Colonic mucosa (tissue), 4 donors: ENCODE measurements at places on chromosomes 2 and 18. TPM values are rescaled to one million over a fixed set of nuclear protein-coding genes. Genes with fewer than 3 reads are reported as not detected.

C2orf69 gene
- 18.1 TPM for total RNA-seq

GRCh38 chr2:217249121-217250012 is 389.5 kb upstream of the TNP1 start:
- no peak for DNase-seq

IL1B gene
- total RNA-seq: 1.6 TPM

GRCh38 chr2:68237976-68238580 is 14.3 kb downstream of the PPP3R1 start:
- DNase-seq: no peak

CASP10 gene
- total RNA-seq: 28.0 TPM

GRCh38 chr2:56077359-56077915 is 106.4 kb upstream of the CCDC85A start:
- peak; percentile 19 for DNase-seq

TLX2 gene
- 0.40 TPM for total RNA-seq

UGT1A6 gene
- total RNA-seq: 5.5 TPM

DNA sequence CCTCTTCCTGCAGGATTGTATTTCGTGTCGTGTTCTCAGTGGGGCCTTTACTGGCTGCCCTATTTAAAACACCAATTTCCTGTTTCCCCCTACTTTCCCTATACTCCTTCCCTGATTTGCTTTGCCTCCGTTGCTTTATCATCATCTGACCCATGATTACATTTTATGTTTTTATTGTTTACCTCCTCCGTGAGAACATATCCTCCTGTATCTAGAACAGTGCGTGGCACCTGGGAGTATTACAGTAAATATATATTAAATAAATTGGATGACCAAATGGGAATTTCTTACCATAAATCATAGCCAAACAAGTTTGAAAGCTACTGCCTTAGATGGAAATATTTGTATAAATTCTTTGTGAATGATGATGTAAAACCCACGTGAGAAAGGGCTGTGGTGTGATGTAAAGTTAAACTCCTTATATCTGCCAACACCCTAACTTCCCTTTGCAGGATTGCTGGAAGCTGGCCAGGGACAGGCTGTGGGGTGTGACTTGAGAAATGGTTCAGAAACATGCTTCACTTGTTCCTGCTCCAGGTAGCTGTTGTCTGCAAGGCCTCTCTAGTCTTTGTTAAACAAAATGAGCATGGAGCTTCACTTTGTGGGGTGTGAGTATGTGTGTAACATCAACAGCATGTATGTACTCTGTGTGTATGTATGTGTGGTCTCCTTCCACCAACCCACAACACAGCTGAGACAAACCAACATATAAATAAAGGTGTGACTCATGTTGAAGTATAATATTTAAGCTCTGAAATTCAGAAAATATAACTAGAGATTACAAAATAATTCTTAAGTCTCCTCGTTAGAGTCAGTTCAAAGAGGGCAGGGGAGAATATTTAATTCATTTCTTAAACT is 40.3 kb downstream of the LHCGR start:
- DNase-seq: peak; percentile 91

- DNase-seq: no peak
Observed at GRCh38 chr2:86697551-86698104, 22.5 kb upstream of the RMND5A start.

GRCh38 chr18:54742659-54743604 is 85.3 kb upstream of the RAB27B start:
- peak; percentile 41 for DNase-seq

ZNF892 gene
- 2.2 TPM for total RNA-seq

DNA sequence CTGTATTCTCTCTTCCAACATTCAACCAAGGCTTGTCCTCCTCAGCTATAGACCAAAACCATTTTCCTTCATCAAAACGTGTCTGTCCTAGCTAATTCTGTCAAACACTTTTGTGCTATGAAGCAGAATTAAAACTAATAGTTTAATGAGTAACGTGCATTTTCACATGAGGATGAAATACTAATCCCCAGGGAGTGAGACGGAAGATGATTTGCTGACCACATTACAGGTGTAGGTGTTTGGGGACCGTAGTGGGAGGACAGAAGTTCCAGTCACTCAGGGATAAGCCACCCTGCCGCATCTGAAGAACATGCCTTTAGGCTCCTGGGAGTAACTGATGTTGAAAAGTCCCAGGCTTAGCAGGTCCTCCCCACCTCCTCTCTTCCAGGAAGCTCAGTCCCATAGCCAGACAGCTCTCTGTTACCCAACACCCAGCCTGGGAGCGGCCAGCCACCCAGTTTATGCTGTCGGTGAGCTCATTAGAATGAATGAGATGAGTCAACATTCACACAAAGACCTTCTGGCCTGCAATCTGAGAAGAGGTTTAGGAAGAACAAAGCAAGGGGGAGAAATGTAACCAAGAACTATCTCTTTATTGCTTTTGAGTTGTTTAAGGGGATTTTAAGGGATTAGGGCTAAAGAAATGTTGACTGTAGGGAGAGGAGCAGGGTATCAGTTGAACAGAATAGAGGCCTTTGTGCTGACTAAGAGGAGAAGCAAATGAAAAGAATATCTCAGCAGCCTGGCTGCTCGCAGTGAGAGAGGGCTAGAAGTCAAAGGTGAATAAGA is 122.5 kb downstream of the FOXI3 start:
- no peak for DNase-seq

REG3G gene
- total RNA-seq: 1.1 TPM

GRCh38 chr2:37317746-37318145 is 6.9 kb downstream of the PRKD3 start:
- no peak for DNase-seq

DNA sequence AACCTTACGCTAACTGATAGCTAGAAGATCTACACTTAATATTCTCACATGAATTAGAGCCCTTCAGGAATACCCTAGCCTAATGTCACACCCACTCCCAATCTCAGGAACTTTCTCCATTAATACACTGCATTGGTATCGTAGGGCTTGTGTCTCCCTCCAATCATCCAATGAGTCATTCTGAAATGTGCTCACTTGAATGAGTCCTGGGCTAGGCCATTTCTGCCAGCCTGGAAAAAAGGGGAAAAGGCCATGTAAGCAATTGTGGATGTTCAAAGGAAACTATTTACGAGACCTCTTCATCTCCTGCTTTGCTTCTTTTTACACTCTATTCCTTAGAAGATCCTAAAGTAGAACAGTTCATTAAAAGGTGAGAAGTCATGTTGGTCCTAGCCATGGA is 18.8 kb downstream of the ZEB2 start:
- no peak for DNase-seq

- DNase-seq: no peak
Observed at GRCh38 chr2:21633466-21633865, 509.7 kb downstream of the TDRD15 start.

TMEM178A gene
- total RNA-seq: 0.49 TPM

- no peak for DNase-seq
Observed at GRCh38 chr2:204373942-204374341, 171.3 kb upstream of the PARD3B start.

DNA sequence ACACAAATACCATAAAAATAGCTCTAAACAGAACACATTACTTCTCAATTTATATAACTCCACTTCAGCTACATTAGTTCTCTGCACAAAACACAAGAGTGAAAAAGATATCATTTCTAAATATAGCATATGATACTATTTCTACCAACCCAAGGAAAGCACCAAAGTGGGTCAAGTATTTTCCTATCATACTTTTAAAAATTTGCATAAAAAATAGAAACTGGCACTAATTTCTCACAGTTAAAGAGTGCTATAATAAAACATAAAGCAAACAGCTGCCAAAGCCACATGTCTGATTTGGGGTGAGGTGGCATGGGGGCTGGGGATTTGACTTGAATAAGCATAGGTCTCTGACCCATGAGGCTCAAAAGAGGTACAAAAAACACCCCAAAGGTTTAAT is 61.5 kb downstream of the BARD1 start:
- no peak for DNase-seq

NT5C1B gene
- total RNA-seq: not detected

FBLN7 gene
- total RNA-seq: 0.66 TPM

DNA sequence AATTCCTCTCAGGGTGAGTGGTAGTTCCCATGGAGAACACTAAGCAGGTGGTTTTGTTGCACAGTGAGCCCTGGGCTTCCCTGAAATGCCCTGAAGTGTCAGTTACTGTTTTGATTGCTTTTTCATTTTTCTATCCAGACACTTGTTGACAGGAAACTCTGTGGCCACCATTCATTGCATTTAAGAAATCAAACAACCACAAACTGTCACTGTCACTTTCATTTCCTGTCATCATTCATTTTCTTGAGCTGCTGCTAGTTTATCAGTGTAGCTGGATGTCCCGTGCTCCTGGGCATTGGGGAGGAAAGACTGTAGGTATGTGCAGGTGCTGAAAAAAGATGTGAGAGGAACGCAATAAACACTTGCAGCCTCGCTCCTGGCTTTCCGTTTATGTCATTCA is 891.6 kb upstream of the ZEB2 start:
- DNase-seq: no peak

- no peak for DNase-seq
Observed at GRCh38 chr2:3927031-3927430, 223.7 kb downstream of the DCDC2C start.

DNA sequence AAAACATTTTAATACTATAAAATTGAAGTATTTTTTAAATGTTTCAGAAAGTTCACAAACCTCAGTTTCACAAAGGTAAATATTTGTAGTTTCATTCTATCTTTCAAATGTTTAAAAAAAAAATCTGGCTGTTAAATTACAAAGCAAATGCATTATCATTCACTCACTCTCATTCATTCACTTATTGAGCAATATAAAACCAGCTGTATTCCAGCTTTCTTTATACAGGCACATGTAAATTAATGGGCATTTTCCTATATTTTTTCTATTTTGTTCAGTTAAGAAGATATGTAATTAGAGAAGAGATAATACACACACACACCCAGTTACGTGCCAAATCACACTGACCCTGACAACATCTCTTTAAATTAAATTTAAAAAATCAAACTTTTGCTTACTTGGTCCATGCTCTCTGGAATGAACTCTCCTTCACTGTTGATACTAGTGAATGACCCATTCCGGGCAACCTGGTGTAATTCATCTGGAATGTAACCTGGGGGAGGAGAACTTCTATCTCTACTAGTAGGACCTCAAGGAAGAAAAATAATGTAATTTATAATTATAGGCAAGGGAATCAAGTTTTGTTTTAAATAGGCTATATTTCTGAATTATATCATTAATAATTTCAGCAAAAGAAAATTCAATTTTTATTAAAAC is 32.5 kb upstream of the ERCC3 start:
- no peak for DNase-seq

DNA sequence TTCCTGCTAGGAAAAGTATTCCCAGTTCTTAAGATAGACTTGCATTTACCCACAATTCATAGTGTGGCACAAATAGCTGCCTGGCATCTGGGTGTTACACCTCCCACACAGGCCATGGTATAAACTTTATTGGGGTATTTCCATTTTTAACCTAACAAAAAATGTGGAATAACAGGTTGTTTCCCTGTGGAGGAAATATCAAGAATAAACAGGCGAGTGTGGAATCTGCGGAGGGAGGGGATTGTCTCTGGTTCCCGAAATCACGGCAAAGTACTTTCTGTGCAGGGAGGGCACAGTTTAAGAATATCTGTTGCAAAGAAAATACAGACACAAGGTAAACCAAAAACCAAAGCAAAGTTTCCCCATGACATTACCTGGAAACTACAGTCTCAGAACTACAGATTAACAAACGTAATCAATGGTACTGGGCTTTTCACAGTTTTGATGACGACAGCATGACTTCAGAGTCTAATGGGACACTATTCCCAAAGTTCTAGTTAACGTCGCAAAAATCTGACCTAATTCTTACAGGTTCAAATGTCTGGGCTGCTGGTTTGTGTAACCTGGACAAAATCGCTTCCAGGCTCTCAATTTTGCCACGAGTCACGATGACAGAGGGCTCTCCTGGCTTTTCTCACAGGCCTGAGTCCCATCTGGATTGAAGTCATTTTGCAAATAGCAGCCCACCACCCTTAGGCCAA is 1.4 kb downstream of the STARD7 start:
- DNase-seq: no peak

HOXD10 gene
- 0.32 TPM for total RNA-seq

NETO1 gene
- not detected for total RNA-seq

ACTG2 gene
- total RNA-seq: 25.4 TPM

DAPL1 gene
- total RNA-seq: 0.48 TPM

KCNIP3 gene
- total RNA-seq: 1.5 TPM

POTEC gene
- total RNA-seq: not detected

DNA sequence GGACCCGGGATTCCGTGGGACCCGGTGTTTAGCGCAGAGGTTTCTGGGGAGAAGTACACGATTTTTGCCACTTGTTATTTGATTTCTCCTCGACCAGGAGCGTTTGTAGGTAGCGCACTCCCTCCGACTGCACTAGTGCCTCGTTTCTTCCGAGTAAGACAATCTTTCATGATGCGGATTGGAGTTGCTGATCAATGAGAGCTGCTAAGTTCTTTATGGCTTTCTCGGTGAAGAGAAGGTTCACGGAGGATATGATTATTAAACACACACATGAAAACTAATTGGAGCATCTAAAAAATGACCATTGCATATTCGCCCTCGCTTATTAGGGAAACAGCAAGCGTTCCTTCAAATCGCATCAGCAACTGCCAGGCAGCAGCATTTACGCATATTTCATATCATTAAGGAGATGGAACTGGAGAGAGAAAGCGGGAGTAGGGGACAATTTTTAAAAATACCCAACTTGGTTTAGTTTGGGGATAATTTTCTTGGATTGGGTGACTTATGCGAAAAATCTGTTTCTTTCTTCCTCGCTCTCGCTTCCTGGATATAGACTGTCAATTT is 616 bp downstream of the EML6 start:
- no peak for DNase-seq

DNA sequence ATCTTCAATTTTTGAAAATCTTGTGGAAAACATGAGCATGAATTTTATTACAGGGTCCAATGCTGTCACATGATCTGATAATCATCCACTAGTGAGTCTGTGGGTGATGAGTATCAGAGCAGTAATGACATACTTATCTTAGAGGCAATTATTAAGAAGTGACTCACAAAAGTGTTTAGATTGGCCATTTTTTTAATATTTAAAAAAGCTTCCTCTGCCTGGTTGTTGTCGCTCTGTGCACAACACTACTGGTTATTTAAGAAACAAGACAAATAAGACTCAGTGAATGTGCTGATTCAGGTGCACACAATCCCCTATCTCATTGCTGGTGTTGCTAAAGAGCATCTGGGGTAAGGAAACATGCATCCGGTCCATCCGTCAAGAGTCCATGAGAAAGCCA is 665.8 kb upstream of the ZEB2 start:
- DNase-seq: no peak

DNA sequence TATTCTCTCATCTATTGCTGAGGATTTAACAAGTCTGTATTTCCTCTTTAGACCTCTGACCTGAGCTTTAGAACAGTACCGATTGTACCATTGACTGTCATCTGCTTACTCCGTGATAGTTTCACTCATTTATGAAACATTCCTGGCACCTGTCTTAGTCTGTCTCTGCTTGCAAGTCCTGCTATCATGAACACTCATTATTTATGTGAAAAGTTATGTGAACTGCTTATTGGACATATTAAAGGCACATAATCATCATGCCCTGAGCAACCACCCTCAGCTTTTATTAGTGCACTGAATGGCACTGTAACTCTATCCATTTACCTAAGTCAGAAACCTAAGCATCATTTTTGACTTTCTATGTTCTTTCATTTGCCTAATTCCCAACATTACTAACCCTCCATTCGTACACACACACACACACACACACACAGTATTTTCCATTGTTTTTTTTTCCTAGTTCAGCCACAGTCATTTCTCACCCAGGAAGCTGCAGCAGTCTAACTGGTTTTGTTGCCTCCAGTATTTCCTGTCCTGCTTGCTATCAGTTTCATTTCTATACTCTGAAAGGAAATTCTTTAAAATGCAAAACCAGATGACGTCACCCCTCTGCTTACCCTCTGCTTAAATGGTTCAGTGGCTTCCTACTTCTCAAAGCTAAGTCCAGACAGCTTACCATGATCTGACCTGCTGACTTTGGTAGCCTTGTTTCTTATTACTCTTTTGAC is 146.1 kb downstream of the HAUS1 start:
- DNase-seq: peak; percentile 69

HOXD12 gene
- not detected for total RNA-seq
